ENCODE measurements at places on chromosomes 13 and 19.

GRCh38 chr13:45331123-45331619 is 9.8 kb downstream of the TPT1 start:
- DNase-seq: no peak

DNA sequence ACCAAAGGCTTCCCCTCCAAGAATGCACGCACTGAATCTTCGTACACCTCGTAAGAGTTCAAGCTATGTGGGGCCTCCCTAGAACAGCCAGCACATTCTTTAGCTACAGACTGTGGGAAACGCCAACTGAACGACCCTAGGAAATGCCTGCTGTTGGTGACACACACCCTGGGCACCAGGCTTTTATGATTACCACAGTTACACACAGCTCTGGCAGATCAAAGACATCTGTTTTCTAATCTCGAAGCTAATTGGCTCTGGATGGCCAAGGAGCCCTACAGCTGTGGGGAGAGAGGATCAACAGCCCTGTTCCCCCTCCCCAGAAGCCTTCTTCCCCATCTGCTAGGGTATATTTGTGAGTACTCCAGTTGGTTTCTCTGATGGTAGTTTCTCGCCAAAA is 123.0 kb downstream of the COL4A1 start:
- no peak for DNase-seq

- DNase-seq: no peak
Observed at GRCh38 chr19:35348911-35349611, 1.4 kb downstream of the FFAR1 start.

GRCh38 chr19:14654786-14655560 is 19.7 kb downstream of the ADGRE3 start:
- DNase-seq: no peak

DNA sequence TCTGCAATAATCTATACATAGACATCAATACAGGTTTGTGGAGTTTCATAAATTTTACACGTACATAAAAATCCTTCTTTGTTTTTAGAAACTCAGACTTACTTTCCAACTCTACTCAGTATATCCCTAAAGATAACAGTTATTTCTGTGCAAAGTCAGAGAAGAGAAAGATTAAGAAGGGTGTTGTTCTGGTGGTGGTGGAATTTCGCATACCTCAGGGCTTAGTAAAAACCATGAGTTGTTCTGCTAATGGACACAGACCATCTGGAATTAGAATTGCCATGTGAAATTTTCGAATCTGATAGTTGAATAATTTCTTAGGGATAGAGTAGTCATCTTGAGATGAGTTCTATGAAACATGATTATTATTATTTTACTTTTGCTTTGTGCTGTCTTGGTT is 102.7 kb downstream of the ZAR1L start:
- no peak for DNase-seq

GRCh38 chr19:2207991-2208860 is 27.9 kb downstream of the PLEKHJ1 start:
- DNase-seq: no peak

DNA sequence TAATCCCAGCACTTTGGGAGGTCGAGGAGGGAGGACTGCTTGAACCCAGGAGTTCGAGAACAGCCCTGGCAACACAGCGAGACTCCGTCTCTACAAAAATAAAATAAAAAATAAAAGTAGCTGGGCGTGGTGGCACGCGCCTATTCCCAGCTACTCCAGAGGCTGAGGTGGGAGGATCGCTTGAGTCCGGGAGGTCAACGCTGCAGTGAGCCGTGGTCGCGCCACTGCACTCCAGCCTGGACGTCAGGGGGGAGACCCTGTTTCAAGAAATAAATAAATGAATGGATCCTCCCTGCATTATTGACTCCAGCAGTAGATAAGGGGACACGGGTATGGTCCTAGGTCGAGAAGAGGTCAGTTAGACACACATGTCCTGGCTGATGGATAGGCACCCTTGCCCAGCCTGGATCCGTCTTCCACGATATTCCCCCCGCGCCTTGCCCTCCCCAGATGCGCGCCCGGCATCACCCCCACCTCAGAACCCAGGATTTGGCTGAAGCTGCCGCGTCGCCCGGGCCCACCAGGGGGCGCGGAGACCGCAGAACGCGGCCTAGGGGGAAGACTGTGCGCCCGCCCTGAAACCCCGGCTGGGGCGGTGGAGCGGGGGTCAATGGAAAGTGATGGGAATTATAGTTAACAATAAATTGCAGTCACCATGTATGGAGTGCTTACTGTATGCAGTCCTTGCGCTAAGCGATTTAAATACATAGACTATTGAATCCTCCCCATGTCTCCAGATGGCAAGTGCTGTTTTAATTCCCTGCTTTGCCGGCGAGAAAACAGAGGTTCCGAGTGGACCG is 2.1 kb upstream of the HOOK2 start:
- peak; percentile 83 for DNase-seq

DNA sequence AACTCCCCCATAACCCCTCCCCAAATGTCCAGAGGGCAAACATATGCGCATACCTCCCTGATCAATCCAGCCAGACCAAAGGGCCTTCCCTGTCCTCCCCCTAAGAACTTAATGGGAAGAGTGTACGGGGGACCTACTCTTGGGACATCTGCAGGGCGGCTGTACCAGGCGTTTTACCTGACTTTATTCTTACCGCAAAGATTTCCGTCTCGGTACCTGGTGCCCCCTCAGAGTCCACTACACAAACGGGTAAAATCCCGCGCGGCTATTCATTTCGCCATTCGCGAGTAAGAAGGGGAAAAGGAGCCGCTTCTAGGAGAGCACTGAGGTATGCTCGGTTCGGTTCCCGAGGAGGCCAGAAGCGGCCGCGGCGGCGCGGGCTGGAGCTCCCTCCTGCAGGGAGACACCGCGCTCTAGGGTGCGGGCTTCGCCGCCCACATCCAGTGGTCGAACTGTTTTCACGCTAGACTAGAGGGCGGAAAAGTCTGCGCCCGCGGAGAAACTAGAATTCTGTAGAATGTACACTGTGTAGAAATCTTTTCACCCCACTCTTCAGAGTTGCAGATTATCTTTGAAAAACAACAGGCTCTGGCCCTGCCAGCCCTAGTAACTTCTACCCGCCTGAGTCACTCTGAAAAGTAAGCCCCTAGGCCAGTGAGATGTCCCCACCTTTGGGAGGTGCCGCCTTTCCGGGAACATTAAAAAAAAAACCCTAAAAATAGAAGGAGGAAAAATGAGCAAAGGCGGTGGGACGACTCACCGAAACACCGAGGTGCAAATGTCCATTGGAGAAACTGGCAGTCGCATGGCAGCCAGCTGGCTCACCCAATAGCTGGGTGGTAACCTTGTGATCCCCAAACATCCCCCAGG is 3.8 kb upstream of the TSHZ3 start:
- no peak for DNase-seq

DNA sequence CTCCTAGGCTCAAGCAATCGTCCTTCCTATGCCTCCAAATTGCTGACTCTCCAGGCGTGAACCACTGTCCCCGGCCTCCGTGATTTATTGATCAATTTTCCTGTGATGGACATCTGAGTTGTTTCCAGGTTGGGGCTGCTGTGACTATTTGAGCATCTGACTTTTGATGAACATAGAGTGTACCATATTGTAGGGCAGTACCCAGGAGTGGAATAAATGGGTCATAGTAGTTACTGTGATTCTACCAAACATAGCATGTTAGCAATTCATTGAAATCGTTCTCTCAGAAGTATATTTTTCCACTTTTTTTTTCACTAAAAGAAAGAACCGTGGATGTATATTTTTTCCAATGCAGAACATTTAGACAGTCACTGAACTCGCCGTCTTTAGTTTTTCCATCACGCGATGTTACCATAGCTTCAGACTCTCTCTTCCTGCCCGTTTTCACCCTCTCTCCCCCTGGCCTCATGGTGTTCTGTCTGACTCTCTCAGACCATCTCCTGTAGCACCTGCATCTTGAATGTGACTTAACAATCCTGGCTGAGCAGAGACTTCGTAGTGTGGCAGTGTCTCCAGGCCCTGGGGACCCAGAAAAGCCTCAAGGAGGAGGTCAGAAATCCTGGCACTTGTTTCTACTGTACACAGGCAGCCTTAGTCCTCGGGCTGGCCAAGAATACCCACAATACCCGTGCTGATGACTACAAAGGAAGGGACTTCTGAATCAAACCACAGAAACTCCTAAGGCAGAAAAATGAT is 3.2 kb upstream of the RASGRP4 start:
- peak; percentile 54 for DNase-seq

GRCh38 chr13:82477436-82477835 is 1404.8 kb downstream of the SLITRK1 start:
- no peak for DNase-seq

- no peak for DNase-seq
Observed at GRCh38 chr13:99907627-99908026, 63.9 kb downstream of the ZIC5 start.

DNA sequence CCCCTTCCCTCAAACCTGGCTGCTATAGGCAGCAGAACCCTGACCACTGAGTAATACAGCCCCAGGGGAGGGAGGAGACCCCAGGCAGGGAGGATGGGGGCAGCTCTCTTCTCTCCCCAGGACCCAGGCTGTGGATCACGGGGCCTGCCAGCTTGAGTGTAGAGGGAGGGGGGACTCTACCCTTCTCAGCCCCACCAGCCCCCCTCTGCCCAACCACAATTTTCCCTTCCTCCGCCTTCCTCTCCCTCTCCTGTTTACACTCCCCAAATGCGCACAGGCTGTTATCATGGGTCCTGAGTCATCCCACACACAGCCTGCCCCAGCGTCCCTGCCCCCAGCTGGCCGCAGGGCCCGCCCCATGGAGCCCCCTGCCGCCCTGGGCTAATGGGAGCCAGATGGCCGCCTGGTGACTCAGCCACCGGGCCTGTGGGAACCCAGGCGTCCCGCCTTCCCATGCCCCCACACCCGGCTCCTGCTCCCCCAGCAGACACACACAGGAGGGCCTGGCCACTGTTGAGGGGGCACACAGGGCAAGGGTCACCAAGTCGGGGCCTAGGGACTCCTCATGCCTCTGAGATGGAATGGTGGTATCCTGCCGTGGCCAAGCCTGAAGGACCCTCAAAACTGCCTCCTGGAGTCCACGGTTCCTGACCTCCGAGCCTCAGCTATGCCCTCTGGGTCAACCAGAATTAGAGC is 13.6 kb downstream of the CCDC97 start:
- DNase-seq: no peak
